Foreskin keratinocyte (primary cell): ENCODE measurements at places on chromosomes 13 and 19. TPM values are rescaled to one million over a fixed set of nuclear protein-coding genes. Genes with fewer than 3 reads are reported as not detected.

The OVOL3 gene
- not detected in 2 replicates for polyA plus RNA-seq

The CCDC169 gene
- polyA plus RNA-seq, result 0.11 and 0.19 TPM in 2 replicates

The KRTDAP gene
- polyA plus RNA-seq, result 8.9 and 14.4 TPM in 2 replicates

The SOX21 gene
- polyA plus RNA-seq, result not detected in 2 replicates

- no peak for DNase-seq
Observed at GRCh38 chr13:111662451-111662850, 342.0 kb downstream of the TEX29 start.

DNA sequence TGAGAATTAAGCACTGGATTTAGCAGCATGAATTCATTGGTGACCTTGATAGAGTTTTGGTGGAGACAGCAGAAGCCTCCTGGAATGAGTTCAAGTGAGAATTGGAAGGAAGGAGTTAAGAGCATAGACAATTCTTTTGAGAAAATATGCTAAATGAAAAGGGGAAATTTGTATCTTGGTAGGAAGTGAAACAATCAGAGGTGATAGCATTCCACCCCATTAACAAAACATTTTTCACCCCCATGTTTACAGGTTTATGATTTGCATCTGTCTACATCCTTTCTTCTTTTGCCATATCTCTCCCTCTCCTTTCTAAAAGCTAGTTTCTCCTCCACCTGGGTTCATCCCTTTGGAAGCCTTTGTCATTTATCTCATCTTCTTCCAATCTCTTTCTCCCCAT lies 27.5 kb downstream of the LNX2 start:
- DNase-seq, result no peak

- DNase-seq, result no peak
Observed at GRCh38 chr19:29376855-29377354, 148.9 kb upstream of the VSTM2B start.
